ENCODE measurements at places on chromosomes 11 and 22. TPM values are rescaled to one million over a fixed set of nuclear protein-coding genes. Genes with fewer than 3 reads are reported as not detected.

TBX10 gene
- 7.8 TPM for total RNA-seq

ESAM gene
- total RNA-seq, result 15.7 TPM

CASP5 gene
- total RNA-seq, result 25.7 TPM

DNA sequence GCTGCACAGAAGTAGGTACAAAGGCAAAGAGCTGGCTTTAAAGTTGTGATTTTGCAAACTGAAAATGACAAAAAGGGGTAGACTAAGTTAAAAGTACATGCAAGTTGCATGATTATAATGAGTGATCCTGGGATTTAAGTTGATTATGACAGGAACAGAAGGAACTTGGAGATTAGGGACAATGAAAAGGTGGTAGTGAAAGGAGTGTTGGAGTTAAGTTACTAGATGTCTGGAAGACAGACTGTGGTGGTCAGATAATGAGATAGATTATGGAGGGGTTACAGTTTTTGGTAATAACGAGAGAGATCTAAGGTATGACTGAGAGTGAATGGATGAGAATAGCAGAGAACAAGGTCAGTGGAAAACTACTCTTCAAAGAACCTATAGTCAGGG is 7.7 kb upstream of the TMEM9B start:
- no peak for DNase-seq

- DNase-seq, result no peak
Observed at GRCh38 chr22:37664249-37665101, 6.0 kb downstream of the PDXP start.

DNA sequence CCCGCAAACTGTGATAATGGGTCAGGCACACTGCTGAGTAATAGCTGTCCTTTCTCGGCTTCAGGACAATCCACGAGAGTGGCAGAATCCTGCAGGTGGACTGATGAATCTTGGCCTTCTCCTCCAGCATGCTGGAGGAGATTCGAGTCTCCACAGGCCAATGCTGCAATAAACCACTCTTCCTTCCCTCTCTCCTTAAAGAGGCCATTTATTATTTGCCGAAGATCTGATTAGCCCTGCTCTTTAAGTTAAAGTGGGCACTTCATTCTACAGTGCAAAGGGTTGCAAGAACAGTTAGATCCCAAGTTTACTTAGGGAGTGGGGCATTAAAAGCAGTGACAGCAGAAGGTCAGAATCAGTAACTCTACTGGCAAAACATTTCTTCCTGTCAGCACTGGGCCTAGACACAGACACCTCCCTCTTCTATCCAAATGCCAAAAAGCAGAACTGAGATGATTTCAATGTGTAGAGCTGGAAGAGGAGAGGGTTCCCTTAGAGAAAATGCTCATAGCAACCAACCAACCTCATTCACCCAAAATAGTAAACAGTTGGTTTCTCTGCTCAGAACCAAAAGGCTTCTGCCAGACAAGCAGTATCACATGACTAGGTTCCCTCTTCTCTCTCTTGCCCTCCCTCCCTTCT is 121.7 kb downstream of the SGSM3 start:
- no peak for DNase-seq

DNA sequence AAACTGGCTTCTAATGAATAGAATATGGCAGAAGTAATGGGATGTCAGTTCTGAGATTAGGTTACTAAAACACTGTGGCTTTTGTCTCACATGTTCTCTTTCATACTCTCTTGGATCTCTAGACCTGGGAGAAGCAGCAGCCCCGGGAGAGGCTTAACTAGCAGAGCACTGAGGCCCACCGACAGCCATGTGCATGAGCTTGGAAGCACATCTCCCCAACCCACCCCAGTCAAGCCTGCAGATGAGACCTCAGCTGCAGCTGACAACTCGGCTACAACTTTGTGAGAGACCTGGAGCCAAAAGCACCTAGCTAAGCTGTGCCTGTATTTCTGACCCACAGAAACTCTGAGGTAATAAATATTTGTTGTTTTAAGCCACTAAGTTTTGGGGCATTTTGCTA is 100.8 kb downstream of the TRIM29 start:
- no peak for DNase-seq

DNA sequence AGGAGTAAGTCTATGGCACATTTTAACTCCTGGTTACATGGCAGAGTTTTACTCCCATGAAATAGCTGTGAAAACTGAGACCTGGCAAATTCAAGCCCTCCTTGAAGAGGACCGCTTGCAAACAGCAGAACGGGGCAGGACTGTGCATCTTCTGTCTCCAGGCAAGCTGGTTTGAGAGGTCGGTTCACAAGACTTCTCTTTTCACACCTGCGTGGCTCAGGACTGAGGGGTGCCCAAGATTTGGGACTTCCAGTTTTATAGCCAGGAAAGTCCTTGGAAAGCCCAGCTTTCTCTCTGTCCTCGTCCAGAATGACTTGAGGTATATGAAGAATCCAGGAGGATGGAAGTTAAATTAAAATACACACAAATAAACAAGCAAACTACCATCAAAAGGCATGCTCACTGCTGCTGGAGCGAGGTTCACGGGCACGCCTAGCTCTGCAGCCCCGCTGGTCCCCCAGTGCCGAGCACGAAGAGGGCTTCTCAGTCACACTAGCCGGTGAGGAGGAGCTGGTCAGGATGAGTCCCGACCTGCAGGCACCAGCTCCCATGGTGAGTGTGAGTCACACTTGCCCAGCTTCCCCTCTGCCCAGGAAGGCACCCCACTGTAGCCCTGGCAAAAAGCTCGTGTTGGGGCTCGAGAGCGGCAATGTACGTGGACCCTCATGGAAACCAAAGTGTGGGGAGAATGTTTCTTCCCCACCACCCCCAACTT is 1382.4 kb downstream of the BRD1 start:
- DNase-seq, result no peak

- DNase-seq, result peak; percentile 40
Observed at GRCh38 chr11:77072851-77073327, 6.1 kb downstream of the CAPN5 start.

Measured in colonic mucosa (tissue), 4 donors.